Cerebellar nuclear complex (tissue), 1 donor: ENCODE measurements at places on chromosomes 11 and 22.

- no peak for DNase-seq
These were observed 1.4 kb downstream of the PNPLA2 start for GRCh38 chr11:819943-820649.

- DNase-seq: no peak
These were observed 5.8 kb downstream of the PATZ1 start for GRCh38 chr22:31340360-31340759.

DNA sequence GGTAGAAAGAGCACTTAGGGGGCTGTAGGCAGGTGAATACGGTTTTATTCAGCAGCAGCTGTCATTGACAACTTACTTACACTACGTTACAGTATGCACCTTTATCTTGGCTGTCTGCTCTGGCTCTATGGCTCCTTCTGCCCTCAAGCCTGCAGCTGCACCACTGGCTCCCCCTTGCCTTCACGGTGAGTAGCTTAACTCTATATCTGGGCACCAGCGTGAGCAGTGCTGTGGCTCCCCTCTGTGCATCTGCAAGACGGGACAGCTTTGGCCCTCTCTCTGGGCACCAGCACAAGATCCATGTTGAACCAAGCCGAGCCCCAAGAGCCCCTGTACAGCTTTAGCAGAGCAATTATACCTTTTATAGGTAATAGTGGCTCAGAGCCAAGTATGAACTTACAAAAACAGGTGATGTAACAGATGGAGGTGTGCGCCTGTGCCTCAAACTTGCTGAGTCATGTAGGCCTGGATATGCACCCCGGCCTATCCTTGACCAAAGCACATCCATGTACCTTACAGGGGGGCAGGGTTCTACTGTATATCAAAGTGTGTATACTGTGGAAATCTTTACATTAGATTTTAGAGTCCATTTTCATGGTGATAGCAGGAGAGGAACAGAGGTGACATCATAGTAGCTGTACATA, 96.9 kb upstream of the CTSC start:
- no peak for DNase-seq

GRCh38 chr11:39741066-39741465, 1718.4 kb downstream of the LRRC4C start:
- no peak for DNase-seq
